Mucosa of gallbladder (tissue), 1 donor: ENCODE measurements at places on chromosomes 11 and 22.

DNA sequence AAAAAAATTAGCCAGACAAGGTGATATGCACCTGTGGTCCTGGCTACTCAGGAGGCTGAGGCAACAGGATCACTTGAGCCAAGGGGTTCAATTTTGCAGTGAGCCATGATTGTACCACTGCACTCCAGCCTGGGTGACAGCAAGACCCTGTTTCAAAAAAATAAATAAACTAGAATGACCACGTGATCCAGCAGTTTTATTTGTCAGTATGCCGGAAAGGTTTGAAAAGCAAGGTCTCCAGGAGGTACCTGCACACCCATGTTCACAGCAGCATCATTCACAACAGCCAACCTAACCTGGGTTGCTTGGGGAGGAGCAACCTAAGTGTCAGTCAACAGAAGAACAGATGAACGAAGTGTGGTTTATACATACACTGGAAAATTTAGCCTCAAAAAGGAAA, 78.7 kb upstream of the SEPTIN5 start:
- no peak for DNase-seq

DNA sequence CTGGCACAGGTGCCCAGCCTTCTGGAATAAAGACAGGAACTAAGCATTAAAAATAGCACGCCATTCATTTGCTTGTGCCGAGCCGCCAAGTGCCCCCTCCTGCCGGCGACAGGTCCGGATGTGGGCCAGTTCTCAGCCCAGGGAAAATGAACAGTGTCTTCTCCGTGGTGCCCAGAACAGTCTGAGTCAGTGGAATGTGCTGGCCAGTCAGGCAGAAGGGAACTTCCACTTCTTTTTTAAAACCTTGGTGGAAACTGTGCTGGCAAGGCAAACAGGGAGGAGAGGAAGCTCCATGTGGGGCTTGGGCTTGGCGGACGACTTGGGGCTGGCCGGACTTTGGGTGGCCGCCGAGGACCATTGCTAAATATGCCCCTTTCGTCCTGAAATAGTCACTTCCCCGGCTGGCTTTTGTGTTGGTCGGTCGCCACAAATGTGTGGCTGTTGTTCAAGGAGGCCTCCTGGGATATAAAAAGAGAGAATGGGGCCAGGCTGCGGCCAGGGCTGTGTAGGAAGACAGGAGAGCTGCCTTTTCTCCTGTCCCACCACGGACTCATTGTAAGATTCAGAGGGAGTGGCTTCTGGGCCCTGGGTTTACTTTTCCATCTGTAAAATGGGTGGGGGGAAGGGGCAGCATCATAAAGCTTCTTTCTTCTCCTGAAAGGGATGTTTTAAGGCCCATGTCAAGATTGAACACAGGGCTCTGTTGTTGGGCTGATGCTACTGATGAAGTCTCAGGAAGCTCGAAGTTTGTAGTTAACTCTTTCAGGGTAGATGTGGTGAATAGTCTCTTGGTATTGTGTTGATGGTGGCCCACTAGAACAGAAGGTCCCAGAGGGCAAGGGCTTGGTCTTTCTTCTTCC, 101.0 kb downstream of the PTPRJ start:
- DNase-seq: peak; percentile 52

GRCh38 chr11:94956963-94957362, 16.4 kb downstream of the CWC15 start:
- no peak for DNase-seq

DNA sequence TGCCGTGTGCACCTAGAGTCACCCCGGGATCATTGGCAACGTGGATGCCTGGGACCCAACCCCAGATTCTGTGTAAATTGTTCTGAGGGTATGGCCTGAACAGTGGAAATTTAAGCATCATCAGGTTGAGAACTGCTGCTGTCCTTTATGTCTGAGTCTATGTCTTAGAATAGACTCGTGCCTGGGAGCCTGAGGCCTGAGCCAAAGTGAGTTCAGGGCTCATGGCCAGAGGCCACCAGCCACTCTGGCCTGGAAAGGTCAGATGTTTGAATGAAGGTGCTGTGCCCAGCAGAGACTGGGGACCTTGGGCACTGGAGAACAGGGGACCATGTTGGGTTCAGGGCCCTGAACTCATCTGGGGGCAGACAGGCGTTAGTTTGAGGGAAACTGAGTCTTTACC, 91.1 kb downstream of the MYO18B start:
- DNase-seq: no peak

- no peak for DNase-seq
Observed at GRCh38 chr22:29251265-29251664, 16.5 kb downstream of the RHBDD3 start.

GRCh38 chr11:66619080-66619554, 2.7 kb downstream of the RBM14 start:
- peak; percentile 14 for DNase-seq

DNA sequence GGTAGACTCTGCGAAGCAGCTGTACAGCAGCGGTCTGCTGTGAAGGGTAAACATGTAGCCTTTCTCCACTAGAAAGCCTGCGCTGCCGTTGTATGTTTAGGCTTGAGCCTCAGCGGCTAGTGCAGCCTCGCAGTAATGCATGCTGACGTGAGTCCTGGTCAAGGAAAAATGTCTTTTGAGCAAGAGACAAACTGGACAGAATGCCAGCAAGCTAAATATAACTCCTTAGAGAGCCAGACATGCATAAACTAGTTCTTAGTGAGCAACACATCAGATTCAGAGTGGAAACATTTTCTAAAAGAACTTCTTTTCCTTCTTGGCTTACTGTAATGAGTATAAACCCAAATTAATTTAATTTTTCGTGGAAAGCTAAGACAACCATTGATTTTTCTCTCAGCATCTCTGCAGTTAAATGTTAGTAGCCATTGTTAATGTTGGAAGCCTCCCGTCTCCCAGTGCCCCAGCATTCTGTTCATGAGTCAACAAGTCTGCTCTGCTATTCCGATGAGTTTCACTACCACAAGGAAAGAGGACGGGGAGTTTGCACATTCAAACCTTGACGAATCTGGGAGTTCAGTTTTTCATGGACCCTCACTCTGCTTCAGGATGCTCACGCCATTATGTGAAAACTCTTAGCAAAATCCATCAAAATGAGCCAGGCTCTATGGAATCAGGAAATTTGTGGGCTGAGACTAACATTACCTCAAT, 51.4 kb downstream of the JAM3 start:
- DNase-seq: peak; percentile 67

GRCh38 chr11:77517226-77517625, 43.3 kb upstream of the PAK1 start:
- DNase-seq: no peak

DNA sequence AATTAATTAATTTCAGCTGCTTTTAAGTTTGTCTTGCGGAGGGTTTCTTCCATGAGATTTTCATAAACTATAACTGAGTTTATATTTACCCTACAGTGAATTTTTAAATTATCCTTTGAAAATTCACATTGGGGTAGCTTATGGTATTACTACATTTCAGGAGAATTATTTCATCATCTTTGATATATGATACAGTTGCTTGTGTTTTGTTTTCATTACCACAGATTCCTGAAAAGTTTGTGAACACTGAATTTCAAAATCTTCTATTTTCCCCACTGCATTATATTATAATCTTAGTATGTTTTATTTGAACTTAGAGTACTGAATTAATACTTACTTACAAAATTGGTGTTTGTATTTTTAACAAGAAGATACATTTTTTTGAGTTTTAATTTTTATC, 24.4 kb downstream of the METTL15 start:
- no peak for DNase-seq

DNA sequence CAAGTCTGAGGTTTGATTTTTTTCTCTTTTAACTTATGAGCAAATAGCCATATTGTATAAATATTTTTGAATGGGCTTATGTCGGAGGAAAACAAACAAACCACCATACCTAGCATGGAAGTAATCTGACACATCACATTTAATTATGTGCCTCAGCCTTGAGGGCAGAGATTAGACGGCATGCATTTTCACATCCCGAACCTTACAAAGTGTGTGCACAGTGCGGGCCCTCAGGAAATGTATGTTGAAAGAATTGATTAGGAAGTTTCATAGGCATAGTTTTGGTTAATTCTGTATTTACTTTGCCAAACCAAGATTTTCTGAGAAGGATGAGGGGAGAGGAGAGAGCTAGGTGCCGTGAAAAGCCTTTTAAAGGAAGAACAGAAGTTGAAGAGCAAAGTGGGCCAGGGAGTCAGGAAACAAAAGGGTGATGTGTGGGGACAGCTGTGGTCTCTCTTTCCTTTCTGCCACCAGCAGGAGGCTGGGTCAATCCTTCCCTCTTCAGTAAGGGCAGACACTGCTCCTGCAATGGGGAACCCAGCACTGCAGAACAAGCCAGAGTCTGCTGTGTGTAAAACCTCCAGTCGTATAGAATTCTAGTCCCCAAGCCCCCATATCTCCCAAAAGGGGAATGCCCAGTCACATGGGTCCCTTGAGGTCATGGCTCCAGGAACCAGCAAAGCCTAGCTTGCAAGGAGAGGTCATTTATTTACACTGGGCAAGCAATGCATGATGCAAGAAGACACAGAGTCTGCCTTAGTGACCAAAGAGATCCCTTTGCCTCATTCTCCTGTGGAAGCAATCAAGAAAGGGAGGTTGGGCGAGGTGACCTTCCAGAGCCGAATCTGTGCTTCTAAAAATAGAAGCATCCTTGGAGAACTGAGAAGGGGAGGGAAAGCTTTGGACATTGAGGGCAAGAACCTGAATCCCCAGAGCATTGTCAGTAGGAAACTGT, 71.1 kb upstream of the OLFML1 start:
- DNase-seq: no peak

DNA sequence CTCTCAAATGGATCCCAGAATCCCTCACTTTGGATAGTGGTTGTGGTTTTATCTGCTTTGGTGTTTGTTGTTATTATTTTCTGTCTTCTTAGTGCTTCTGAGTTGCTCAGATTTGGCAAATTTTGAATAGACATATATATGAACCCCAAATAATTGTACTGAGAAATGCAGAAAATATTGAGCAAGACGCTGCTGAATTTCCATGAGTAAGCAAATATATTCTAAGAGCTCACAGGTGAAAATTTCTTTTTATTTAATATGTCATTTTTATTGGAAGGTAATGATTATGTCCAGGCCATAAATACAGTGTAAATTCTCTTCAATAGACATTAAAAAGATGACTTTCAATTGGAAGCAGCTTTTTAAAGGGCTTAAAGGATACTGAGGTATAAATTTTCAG, 152.1 kb downstream of the FAT3 start:
- no peak for DNase-seq

- DNase-seq: peak; percentile 60
Observed at GRCh38 chr22:22687638-22688500, 43.5 kb downstream of the GGTLC2 start.

DNA sequence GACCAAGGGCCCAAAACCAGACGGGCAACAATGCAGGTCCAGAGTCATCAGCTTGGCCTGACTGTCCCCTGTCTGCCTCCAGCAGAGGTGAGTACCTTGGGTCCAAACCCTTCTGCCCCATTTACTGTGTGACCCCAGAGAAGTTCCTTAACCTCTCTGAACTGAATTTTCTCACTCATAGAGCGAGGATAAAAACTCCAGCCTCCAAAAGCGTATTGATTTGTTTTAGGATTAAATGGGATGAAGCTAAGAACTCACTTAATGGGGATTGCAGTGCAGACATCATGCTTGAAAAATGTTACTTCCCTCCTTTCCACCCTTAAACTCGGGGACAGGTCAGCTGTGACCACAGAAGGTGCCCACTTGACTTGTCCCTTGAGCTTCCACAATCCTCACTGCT, 22.6 kb downstream of the IGLL1 start:
- no peak for DNase-seq

- peak; percentile 94 for DNase-seq
Observed at GRCh38 chr22:38755911-38756532, at the start of gene SUN2. Gene SUN2, minus strand, starts transcription at chr22:38755998. Its CDS starts 3,370 bp downstream, at chr22:38752628.

DNA sequence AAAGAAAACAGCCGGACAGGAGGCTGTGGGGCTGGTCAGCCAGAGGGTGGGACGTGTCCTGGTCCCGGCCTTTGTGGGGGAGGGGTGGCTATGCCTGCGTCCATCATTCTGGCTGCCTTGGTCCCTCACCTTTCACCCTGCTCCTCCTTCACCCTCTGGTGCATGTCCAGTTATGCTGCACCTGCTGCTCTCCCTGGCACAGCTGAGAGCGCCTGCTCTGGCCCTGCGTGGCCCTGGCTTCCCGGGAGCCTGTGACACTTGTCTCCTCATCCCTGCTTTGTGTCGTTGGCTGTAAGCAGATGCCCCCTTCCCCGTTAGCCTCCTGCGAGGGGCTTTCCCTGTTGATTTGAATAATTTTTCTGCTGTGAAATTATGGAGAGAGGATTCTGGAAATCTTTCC, 16.6 kb downstream of the PHRF1 start:
- no peak for DNase-seq

DNA sequence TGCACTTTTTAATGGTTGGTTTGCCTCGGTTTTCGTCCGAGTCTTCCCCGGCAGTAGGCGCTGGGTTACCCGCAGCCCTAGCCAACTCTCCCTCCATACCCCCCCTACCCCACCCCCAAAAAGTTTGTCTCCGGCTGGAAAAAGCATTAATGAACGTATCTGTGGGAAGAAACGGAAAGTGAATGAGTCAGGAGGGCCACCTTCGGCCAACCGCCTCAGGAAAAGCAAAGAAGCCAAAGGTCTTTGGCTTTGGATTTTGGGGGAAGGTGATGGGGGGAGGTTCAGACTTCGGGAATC, 508 bp upstream of the FLI1 start:
- no peak for DNase-seq

- DNase-seq: no peak
Observed at GRCh38 chr11:313304-313786, 495 bp upstream of the IFITM1 start.

DNA sequence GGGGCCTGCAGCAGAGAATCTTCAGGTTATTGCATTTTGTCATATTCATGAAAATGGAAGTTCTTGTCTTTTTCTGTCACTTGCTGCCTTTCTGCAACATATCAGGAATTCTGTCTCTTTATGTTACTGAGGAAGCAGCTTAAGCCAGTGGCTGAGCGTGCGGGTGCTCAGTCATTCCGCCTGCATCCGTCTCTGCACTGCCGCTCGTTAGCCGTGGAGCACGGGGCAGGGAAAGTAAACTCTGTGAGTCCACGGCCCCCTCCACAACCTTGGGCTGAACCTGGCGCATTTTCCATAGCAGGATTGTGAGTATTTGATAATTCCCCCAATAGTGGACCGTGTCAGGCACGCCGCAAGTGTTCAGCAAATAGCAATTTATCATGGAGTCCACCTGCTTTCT, 1007.7 kb downstream of the BRD1 start:
- DNase-seq: no peak

DNA sequence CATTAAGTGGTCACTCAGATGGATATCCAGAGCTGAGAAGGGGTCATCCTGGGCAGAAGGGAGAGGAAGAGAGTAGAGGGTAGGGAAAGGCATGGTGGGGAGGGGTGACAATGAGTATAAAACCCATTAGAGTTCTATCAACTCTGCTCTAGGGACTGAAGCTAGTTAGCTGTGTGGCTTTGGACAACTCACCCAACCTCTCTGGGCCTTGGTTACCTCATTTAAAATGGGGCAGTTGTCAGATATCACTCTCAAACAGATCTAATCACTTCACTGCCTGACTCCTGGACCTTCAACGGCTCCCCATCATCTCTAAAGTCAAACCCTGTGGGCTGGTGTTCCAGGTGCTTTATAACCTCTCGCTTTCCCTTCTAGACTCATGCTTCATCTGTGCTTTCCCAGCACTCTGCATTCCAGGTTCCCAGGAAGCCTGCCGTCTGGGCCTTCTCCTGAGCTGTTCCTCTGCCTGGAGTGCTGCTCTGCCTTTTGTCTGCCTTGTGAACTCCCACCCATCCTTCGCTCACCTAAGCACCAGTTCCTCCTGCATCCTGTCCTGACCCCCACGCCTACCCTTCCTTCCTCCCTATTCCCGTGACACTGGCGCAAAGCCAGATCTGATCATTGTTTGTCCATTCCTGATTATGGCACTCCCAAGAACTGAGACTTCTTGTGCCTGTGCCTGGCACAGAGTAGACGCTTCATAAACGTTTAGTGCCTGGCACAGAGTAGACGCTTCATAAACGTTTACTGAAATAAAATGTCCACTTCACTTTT, 22.3 kb upstream of the KCNJ11 start:
- peak; percentile 76 for DNase-seq
